Activated B cell treated with CpG ODN at 0.5 μM for 24 hours (primary cell): ENCODE measurements at places on chromosomes 3 and 15.
A peak's percentile ranks its signal among the peaks of the same experiment; 100 is the strongest.

- no peak for DNase-seq
- H3K27ac ChIP-seq, result no peak overlapping the region
- no peaks in the 10 kb centered on the region for H3K27me3 ChIP-seq
- H3K4me1 ChIP-seq, result peaks cover 15% of the 10 kb centered on the region
Measured at GRCh38 chr3:179464323-179465092, 13.2 kb upstream of the GNB4 start.

GRCh38 chr3:161559177-161559998 lies 62.8 kb downstream of the OTOL1 start:
- H3K4me3 ChIP-seq, result no peak overlapping the region
- no peaks in the 10 kb centered on the region for H3K36me3 ChIP-seq
- H3K4me1 ChIP-seq, result no peaks in the 10 kb centered on the region
- H3K27ac ChIP-seq, result no peak overlapping the region
- H3K27me3 ChIP-seq, result peaks cover 2% of the 10 kb centered on the region

- no peak overlapping the region for H3K27ac ChIP-seq
- DNase-seq, result no peak
- H3K36me3 ChIP-seq, result no peaks in the 10 kb centered on the region
- H3K4me1 ChIP-seq, result peaks cover 4% of the 10 kb centered on the region
Measured at GRCh38 chr3:156290924-156291271, 170.5 kb downstream of the KCNAB1 start.

GRCh38 chr3:182165234-182165633 lies 453.5 kb downstream of the SOX2 start:
- no peak overlapping the region for H3K27ac ChIP-seq
- no peaks in the 10 kb centered on the region for H3K27me3 ChIP-seq
- no peak for DNase-seq
- H3K4me1 ChIP-seq, result no peaks in the 10 kb centered on the region
- H3K36me3 ChIP-seq, result no peaks in the 10 kb centered on the region
- H3K4me3 ChIP-seq, result no peak overlapping the region

- peaks cover 93% of the 10 kb centered on the region for H3K4me1 ChIP-seq
- H3K36me3 ChIP-seq, result peaks cover 11% of the 10 kb centered on the region
- DNase-seq, result no peak
- H3K4me3 ChIP-seq, result peak overlapping the region; percentile 28
- H3K27me3 ChIP-seq, result no peaks in the 10 kb centered on the region
Measured at GRCh38 chr3:177146646-177147045, 50.6 kb downstream of the TBL1XR1 start.

GRCh38 chr3:47910777-47911440 lies 105.3 kb downstream of the MAP4 start:
- no peaks in the 10 kb centered on the region for H3K4me1 ChIP-seq
- H3K27ac ChIP-seq, result no peak overlapping the region
- H3K4me3 ChIP-seq, result no peak overlapping the region
- DNase-seq, result no peak
- no peaks in the 10 kb centered on the region for H3K27me3 ChIP-seq
- peaks cover 78% of the 10 kb centered on the region for H3K36me3 ChIP-seq

DNA sequence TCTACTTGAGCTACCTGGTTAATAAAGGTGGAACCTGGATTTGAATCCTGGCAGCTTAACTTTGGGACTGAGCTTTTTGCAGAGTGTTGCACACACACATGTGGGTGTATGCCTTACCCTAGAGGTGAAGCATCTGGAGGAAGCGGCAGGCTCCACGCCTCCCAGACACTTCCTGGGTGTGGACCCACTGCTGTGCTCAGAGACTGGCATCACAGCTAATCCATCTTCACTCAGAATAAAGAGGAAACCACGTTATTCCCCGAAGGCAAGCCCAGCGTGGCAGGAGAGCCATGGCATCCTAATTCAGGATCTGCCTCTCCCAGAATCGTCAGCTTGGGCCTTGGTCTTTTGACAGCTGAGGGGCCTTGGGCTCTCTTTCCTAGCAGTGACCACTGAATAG lies 25.5 kb downstream of the CCDC13 start:
- no peaks in the 10 kb centered on the region for H3K27me3 ChIP-seq
- H3K27ac ChIP-seq, result no peak overlapping the region
- H3K36me3 ChIP-seq, result no peaks in the 10 kb centered on the region

DNA sequence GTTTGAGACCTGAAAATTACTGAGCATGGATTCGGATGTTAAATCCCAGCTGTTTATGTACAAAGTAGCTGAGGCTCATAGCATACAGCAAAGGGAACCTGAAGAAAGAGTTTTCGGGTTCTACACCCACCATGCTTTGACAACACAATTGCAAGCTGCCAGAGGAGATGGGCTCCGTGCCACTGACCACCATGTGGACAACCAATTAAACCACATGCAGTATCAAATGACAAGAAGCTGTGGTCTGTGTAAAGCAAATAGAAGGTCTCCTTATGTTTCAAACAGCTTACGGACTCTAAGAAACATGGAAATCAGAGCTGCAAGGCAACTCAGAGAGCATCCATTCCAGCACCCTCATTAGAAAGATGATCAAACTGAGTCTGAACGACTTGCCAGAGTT lies 12.9 kb downstream of the GABRB3 start:
- H3K27ac ChIP-seq, result no peak overlapping the region
- H3K36me3 ChIP-seq, result no peaks in the 10 kb centered on the region
- no peak overlapping the region for H3K4me3 ChIP-seq
- no peaks in the 10 kb centered on the region for H3K27me3 ChIP-seq
- no peak for DNase-seq
- H3K4me1 ChIP-seq, result no peaks in the 10 kb centered on the region

DNA sequence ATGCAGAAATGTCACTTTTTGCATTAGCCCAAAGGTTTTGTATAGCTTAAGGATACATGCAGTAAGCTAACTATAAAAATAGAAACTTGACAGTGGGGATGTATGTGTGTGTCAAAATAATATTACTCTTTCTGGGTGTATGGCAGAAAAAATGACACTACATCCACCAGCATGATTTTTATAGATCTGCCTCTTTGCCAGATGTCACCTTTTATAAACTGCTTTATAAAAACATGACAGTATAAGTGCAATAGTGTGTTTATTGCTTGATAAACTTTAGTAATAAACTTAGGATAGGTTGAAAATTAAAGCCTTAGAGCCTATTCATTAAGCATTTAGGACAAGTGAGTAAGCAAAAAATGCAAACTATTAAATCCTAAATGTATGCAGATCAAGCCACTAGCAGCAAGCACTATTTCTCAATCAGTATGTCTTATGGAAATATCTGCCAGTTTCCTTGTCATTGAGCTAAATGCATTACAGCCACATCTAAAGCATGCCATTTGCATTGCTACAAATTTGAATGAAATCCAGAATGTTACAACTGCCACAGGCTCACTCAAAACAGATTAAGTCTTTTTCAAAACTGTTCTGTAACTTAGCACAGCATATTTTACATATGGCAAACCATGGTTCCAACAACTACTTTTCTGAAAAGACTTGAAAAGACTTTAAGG lies 935.0 kb downstream of the FHIT start:
- no peaks in the 10 kb centered on the region for H3K4me1 ChIP-seq
- H3K36me3 ChIP-seq, result no peaks in the 10 kb centered on the region
- no peaks in the 10 kb centered on the region for H3K27me3 ChIP-seq
- no peak for DNase-seq

DNA sequence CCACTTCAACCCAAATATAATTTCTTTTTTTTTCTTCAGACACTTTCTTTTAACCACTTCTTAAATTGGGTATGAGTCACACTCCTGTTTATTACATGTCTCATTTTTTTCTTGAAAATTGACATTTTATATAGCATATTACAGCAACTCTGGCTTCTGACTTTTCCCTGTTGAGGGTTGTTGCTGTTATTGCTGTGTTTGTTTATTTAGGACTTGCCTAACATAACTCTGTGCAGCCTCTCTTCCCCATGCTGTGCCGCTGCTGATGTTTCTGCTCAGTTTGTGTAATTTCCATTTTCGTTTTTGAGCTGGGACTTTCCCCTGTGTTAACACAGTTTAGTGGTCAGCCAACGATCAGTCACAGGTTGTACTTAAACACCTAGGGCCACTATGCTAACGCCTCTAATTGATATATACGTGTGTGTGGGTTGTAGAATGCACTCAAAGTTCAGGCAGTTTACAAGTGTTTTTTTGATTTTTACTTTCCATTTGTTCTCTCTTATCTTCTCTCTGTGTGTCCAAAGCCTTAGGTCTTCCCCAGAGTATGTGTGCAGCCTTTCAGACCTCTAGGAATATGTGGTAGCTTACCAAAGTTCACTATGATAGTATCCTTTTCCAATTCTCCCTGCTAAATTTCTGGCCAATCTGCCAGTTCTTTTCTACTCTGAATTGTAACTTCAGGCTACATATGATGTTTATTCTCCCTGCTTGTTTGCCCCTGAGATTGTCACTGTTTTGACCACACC lies 337.2 kb downstream of the ZBTB20 start:
- peak overlapping the region; percentile 53 for H3K4me3 ChIP-seq
- peaks cover 14% of the 10 kb centered on the region for H3K4me1 ChIP-seq
- H3K27me3 ChIP-seq, result no peaks in the 10 kb centered on the region
- H3K27ac ChIP-seq, result peak overlapping the region; percentile 47

DNA sequence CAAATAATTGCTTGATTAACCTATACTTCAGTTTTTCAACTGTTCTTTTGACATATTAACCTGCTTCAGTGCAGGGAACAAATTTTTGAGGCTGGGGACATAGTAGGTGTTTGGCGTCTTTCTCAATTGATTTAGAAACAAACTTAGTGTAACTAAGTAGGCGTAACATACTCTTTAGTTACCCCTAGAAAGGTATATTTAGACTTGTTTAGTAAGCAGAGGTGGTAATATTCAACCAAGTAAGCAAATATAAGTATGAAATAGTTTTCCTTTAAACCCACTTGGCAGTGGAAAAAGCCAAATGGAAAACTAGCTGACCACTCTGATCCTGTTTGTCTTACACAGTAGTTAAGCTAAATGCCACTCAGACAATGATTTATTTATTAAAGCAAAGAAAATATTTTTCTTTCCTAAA lies 113.2 kb downstream of the MBNL1 start:
- H3K36me3 ChIP-seq, result peaks cover 31% of the 10 kb centered on the region
- no peak for DNase-seq
- peak overlapping the region; percentile 46 for H3K27ac ChIP-seq

- DNase-seq, result peak; percentile 30
- H3K4me3 ChIP-seq, result peak within 1 kb of the TSS; percentile 79
- no peaks in the 10 kb centered on the region for H3K36me3 ChIP-seq
- H3K27me3 ChIP-seq, result peaks cover 25% of the 10 kb centered on the region
Measured at GRCh38 chr15:76059320-76060117, at the start of gene TMEM266. Gene TMEM266 (plus strand): TSS chr15:76059985. CDS start chr15:76134264, 74,279 bp downstream.

GRCh38 chr3:29324180-29324651 lies 43.3 kb downstream of the RBMS3 start:
- no peak for DNase-seq
- no peaks in the 10 kb centered on the region for H3K27me3 ChIP-seq
- H3K36me3 ChIP-seq, result no peaks in the 10 kb centered on the region
- H3K27ac ChIP-seq, result no peak overlapping the region

DNA sequence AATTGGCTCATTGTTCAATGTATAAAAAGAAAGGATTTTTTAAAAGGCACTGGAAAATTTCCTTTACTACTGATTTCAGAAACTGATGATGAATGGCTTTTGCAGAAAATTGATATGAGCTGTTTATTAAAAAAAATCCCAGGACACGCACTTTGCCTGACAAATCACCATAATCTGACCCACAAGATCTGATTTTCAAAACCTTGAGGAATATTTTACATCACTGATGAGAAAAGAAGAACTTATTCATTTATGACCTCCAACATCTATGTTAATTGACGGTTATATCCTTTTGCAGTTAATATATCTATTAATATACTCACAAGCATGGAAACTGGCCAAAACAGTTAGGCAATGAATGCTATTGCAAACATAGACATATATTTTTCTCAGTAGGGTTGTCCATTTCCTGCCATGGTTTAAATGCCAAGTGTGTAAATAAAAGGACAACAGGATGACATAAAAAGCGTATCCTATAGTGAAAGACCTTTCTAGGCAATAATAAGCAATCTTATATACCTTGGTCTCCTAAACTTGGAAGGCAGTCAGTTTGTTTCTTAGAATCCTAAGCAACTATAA lies 109.7 kb upstream of the SLC7A14 start:
- no peak overlapping the region for H3K27ac ChIP-seq
- H3K27me3 ChIP-seq, result peaks cover 5% of the 10 kb centered on the region
- DNase-seq, result no peak
- no peak overlapping the region for H3K4me3 ChIP-seq
- H3K36me3 ChIP-seq, result no peaks in the 10 kb centered on the region

GRCh38 chr3:41450416-41451231 lies 251.3 kb downstream of the CTNNB1 start:
- no peaks in the 10 kb centered on the region for H3K27me3 ChIP-seq
- peaks cover 3% of the 10 kb centered on the region for H3K36me3 ChIP-seq
- no peaks in the 10 kb centered on the region for H3K4me1 ChIP-seq
- no peak overlapping the region for H3K4me3 ChIP-seq
- no peak for DNase-seq

GRCh38 chr15:88255087-88255483 lies 1.5 kb downstream of the NTRK3 start:
- H3K4me1 ChIP-seq, result peaks cover 20% of the 10 kb centered on the region
- H3K27me3 ChIP-seq, result peaks cover 65% of the 10 kb centered on the region
- H3K4me3 ChIP-seq, result no peak overlapping the region
- no peak overlapping the region for H3K27ac ChIP-seq
- no peak for DNase-seq
- no peaks in the 10 kb centered on the region for H3K36me3 ChIP-seq

DNA sequence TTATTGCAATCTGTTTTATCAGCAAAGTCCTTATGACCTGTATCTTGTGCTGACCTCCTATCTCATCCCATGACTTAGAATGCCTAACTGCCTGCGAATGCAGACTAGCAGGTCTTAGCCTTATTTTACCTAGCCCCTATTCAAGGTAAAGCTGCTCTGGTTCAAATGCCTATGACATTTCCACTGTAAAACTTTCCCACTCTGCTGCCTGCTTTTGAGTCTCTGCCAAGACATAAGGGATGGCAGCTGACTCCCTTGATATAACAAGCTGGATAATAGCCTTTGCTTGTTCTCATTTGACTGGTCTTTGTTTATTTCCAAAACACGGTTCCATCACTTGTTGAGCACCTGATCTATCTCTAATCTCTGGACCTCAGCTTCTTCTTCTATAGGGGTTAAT lies 131.9 kb upstream of the STRIT1 start:
- DNase-seq, result no peak
- no peaks in the 10 kb centered on the region for H3K27me3 ChIP-seq
- no peak overlapping the region for H3K27ac ChIP-seq

- H3K4me3 ChIP-seq, result no peak overlapping the region
- no peak overlapping the region for H3K27ac ChIP-seq
- H3K27me3 ChIP-seq, result peaks cover 11% of the 10 kb centered on the region
- no peaks in the 10 kb centered on the region for H3K4me1 ChIP-seq
Measured at GRCh38 chr3:38601956-38602550, 47.4 kb downstream of the SCN5A start.

- no peak overlapping the region for H3K27ac ChIP-seq
- H3K4me1 ChIP-seq, result peaks cover 6% of the 10 kb centered on the region
- DNase-seq, result peak; percentile 29
- no peak overlapping the region for H3K4me3 ChIP-seq
- H3K27me3 ChIP-seq, result peaks cover 3% of the 10 kb centered on the region
Measured at GRCh38 chr3:8622873-8623691, 21.5 kb downstream of the SSUH2 start.

- no peaks in the 10 kb centered on the region for H3K4me1 ChIP-seq
- DNase-seq, result no peak
- no peak overlapping the region for H3K27ac ChIP-seq
- no peaks in the 10 kb centered on the region for H3K27me3 ChIP-seq
- H3K4me3 ChIP-seq, result no peak overlapping the region
Measured at GRCh38 chr3:166425900-166426611, 588.8 kb upstream of the BCHE start.
